Upper lobe of right lung (tissue), 1 donor: ENCODE measurements at places on chromosomes 11 and 22.

- H3K27ac ChIP-seq = no peak overlapping the region
- peaks cover 15% of the 10 kb centered on the region for H3K4me1 ChIP-seq
- H3K36me3 ChIP-seq = peaks cover 10% of the 10 kb centered on the region
- no peak for DNase-seq
- H3K4me3 ChIP-seq = no peak overlapping the region
These were observed 6.7 kb downstream of the IL18 start for GRCh38 chr11:112156956-112157766.

DNA sequence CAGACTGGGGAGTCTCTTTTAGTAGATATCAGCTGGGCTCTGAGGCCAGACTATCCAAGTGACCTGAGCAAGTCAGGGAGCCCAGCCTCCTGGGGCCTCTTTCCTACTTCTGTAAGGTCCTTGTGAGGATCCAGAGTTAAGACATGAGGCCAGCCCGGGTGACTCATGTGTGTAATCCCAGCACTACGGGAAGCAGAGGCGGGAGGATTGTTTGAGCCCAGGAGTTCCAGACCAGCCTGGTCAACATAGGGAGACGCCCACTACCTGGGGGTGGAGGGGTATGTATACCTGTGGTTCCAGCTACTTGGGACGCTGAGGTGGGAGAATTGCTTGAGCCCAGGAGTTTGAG, 36.9 kb upstream of the POLA2 start:
- peak; percentile 79 for DNase-seq
- H3K27ac ChIP-seq = peak overlapping the region; percentile 42
- H3K4me1 ChIP-seq = peaks cover 25% of the 10 kb centered on the region
- H3K4me3 ChIP-seq = no peak overlapping the region
- no peaks in the 10 kb centered on the region for H3K27me3 ChIP-seq
- no peaks in the 10 kb centered on the region for H3K36me3 ChIP-seq

- no peaks in the 10 kb centered on the region for H3K27me3 ChIP-seq
- no peak overlapping the region for H3K4me3 ChIP-seq
- no peak overlapping the region for H3K27ac ChIP-seq
- H3K4me1 ChIP-seq = no peaks in the 10 kb centered on the region
- no peaks in the 10 kb centered on the region for H3K36me3 ChIP-seq
These were observed 389.4 kb upstream of the CADM1 start for GRCh38 chr11:115893461-115894099.

GRCh38 chr22:44244265-44244822, 63.6 kb downstream of the PARVG start:
- H3K4me1 ChIP-seq = no peaks in the 10 kb centered on the region
- no peak overlapping the region for H3K27ac ChIP-seq
- peaks cover 18% of the 10 kb centered on the region for H3K27me3 ChIP-seq
- no peak for DNase-seq

- peaks cover 20% of the 10 kb centered on the region for H3K36me3 ChIP-seq
- H3K27me3 ChIP-seq = no peaks in the 10 kb centered on the region
- no peak overlapping the region for H3K4me3 ChIP-seq
- H3K27ac ChIP-seq = no peak overlapping the region
- DNase-seq = no peak
- peaks cover 7% of the 10 kb centered on the region for H3K4me1 ChIP-seq
These were observed 4.3 kb downstream of the SIAE start for GRCh38 chr11:124669193-124669592.

DNA sequence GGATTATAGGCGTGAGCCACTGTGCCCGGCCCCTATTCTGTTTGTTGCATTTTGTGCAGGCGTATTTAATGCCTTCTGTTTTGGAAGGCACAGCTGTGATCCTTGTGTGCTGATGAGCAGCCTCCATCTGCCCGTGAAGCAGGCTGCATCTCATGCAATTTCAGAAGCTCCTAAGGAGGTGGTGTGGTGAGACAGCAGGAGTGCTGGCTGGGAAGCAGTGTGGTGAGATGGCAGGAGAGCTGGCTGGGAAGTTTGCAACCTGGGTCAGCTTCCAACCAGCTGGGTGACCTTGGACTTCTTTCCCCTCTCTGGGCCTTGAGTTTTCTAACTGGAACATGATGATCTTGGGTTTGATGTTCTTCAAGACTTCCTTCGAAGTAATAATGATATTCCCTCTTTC, 525.1 kb downstream of the TBC1D22A start:
- H3K27ac ChIP-seq = no peak overlapping the region
- H3K4me3 ChIP-seq = no peak overlapping the region
- H3K36me3 ChIP-seq = no peaks in the 10 kb centered on the region
